LoVo (cell line): ENCODE measurements at places on chromosomes 4 and X.

DNA sequence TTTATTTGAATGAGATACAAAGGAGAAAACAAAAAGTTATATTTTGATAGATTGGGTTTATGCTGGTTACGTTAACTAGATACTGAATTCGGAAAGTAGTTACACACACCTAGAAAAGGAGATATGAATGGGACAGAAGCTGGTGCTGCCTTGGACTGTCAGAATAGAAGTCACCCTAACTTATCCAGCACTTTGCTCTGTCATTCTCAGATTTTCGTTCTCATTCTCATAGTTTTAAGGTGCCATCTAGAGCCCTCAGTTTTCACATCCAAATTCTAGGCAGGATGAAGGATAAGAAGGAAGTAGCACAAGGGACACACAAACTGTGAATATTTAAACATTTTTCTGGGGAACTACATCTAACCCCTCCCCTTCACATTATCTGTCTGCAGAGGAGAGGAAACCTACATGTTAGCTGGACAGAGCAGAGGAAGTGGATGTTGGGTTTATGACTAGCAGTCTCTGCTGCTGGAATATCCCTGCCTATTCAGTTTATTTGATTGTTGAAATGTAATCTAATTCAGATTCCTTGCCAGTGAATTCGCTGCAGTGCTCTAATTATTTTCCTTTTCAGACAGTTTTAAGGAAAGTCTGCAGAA, 521.9 kb downstream of the FAT4 start:
- DNase-seq: no peak

- no peak for DNase-seq
Measured at GRCh38 chr4:109615742-109616141, 55.7 kb downstream of the MCUB start.

- no peak for DNase-seq
Measured at GRCh38 chr4:120869613-120870278, 52.8 kb downstream of the PRDM5 start.

DNA sequence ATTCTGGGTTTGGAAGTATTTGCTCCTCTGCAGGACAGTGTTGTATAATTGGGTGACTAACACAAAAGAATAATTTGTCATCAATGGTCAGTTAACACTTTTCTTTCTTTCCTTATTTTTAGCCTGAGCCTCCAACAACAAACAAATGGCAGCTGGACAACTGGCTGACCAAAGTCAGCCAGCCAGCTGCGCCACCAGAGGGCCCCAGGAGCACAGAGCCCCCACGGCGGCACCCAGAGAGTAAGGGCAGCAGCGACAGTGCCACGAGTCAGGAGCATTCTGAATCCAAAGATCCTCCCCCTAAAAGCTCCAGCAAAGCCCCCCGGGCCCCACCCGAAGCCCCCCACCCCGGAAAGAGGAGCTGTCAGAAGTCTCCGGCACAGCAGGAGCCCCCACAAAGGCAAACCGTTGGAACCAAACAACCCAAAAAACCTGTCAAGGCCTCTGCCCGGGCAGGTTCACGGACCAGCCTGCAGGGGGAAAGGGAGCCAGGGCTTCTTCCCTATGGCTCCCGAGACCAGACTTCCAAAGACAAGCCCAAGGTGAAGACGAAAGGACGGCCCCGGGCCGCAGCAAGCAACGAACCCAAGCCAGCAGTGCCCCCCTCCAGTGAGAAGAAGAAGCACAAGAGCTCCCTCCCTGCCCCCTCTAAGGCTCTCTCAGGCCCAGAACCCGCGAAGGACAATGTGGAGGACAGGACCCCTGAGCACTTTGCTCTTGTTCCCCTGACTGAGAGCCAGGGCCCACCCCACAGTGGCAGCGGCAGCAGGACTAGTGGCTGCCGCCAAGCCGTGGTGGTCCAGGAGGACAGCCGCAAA, 106.0 kb downstream of the KLHL8 start:
- no peak for DNase-seq

DNA sequence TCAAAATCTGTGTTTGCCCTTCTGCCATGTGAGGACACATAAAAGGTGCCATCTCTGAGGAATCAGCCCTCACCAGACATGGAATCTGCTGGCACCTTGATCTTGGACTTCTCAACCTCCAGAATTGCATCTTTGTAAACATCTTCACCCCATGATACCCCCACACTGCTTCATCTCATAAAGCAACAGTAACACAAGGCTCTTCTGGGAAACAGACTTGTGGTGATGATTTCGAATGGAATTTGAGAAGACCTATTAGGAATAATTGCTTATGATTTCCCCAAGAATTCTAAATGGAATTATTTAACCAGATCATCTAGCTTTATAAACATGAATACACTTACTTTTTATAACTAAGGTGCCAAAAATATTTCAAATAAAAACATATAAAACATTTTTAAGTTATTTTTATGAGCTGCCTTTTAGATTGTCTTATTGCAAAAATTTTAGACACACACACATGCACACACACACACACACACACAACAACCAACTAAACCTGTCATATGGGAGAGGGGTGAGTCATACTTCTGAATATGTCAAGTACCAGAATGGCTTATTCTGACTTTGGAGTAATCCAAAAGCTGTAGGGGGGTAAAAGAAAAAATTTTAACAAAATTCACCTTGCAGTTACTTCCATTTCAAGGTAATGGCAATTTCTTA, 82.0 kb downstream of the USP46 start:
- no peak for DNase-seq
